ENCODE measurements at places on chromosomes 5 and 9. TPM values are rescaled to one million over a fixed set of nuclear protein-coding genes. Genes with fewer than 3 reads are reported as not detected.

GRCh38 chr5:171189442-171189841, 119.6 kb upstream of the TLX3 start:
- DNase-seq = no peak

DNA sequence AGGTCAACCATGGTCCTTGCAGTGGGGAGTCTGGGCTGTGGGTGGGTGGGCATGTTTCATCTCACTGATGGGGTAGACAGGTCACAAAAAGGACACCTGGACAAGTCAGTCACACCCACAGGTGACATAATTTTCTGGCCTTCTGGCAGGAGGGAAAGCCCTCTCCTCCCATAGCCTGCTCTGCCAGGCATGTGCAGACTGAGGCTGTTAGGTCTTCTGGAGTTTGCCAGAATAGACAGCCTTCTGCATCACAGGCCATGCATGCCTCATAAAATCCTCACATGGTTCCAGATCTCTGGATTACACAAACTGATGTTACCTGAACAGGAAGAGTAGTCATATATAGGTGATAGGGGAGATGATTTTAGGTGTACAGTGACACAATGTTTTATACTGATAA, 49.1 kb downstream of the ARHGAP26 start:
- no peak for DNase-seq

GRCh38 chr5:125487231-125487630, 740.8 kb upstream of the ZNF608 start:
- DNase-seq = no peak

DNA sequence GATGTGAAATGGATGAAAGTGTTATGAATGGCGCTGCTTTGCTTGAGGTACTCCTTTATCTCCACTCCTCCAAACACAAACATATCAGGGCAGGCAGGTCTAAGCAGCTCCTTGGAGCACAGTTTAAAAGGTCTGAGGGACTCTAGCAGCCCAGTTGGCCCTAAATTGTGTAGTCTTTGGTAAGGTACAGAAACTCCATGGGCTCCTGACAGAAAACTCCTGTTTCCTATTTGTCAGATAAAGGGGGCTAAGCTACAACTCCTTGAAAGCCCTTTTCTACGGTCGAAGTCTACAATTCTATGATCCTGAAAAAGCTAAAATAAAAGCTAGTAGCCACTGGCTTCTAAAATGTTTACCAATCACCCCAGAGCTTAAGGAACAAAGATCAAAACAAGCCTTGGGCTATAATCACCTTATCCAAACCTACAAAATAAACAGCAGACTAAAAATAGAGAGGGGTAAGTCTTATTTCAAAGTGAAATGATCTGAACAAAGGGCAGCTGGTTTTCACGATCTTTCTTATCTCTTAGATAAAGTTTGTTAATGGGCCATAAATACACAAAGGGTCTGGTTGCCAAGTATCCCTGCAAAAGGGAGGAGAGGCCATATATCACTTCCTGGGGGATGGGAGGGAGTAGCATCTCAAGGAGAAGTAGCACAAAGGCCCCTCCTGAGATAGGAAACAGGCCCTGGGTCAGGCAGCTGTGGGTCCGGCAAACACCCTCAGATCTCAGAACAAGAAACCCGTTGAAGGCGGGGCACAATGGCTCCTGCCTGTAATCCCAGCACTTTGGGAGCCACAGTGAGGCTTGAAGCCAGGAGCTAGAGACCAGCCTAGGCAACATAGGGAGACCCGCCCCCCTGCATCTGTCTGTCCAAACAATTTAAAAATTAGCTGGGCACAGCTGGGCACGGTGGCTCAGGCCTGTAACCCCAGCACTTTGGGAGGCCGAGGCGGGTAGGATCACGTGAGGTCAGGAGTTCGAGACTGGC, 28.3 kb upstream of the DENND4C start:
- DNase-seq = no peak

DNA sequence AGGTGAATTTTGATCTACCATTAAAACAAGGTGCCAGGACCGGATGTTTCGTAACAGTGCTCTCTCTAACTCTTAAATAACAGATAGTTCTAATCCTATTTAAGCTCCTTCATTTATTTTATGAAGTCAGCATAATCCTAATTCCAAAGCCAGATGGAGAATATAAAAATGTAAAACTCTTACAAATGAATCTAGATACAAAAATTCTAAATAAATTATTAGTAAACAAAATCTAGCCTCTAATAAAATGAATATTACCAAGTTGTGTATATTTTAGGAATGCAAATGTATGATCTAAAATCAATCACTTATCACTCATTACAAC, 32.4 kb upstream of the IL33 start:
- DNase-seq = no peak

GRCh38 chr5:6545036-6545693, 87.7 kb downstream of the NSUN2 start:
- DNase-seq = no peak

GRCh38 chr5:893137-893506, 438 bp downstream of the TRIP13 start:
- DNase-seq = no peak

DNA sequence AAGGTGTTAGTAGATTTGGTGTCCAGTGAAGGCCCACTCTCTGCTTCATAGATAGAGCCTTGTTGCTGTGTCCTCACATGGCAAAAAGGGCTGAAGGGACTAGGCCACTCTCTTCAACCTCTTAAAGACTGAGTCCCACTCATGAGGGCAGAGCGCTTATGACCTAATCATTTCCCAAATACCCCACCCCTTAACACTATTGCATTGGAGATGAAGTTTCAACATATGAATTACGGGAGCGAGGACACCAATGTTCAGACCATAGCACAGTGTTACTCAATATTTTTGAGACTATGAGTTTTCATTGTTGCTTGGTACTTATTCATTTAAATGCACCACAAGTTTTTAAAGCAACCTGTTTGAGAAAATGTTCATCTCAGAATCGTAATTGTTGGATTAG, 8.8 kb upstream of the OTULINL start:
- no peak for DNase-seq

GRCh38 chr5:76718381-76718832, 2.5 kb downstream of the F2R start:
- DNase-seq = peak; percentile 90

DNA sequence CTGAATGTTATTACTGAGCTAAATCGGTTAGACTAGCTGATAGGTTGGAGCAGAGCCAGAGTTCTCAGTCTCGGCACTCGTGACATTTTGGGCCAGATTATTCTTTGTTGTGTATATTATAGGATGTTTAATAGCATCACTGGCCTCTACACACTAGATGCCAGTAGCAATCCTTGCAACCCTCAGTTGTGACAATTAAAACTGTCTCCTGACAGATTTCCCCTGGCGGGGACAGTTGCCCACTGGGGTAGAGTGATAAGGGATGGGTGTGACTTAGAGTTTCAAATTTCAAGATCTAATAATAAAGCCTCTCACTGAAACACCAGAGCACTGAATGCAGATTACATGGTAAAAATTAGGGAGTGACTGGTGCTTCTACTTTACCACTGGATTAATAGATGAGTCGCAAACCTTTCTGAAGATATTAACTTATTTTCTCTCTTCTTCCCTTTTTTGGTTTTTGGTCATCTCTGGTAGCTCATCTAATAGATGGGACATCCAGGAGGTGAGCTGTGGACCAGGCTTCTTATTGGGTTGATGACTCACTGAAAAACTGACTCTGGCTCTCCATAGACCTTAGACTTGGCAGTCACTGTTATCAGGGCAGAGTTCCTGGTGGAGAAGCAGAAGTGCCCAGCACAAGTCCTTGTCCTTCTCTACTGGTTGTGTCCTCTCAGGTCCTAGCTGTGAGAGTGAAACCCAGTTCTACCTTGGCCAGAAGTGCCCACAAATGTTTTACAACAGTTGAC, 150.3 kb downstream of the UNC13B start:
- DNase-seq = no peak

GRCh38 chr9:69090946-69091345, 55.4 kb downstream of the FXN start:
- no peak for DNase-seq

- no peak for DNase-seq
Observed at GRCh38 chr9:33690143-33690933, 105.0 kb upstream of the PRSS3 start.

DNA sequence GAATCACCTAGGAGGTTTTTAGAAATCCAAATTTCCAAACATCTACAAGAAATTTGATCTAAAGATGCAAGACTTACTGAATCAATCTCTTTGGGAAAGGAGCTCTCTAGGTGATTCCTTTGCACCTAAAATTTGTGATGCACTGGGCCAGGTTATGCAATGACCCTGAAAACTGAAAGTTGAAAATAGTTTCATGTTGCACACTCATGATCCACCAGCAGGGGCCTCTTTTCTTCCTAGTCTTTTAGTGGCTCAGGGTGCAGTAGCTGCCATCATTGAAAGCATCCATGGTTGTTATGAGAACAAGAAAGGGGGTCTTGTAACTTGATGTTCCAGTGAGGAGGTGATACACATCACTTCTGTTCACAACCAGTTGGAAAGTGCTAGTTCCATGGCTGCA, 486.8 kb downstream of the PSAT1 start:
- DNase-seq = no peak

GRCh38 chr5:15746833-15747232, 246.9 kb downstream of the FBXL7 start:
- peak; percentile 15 for DNase-seq

DNA sequence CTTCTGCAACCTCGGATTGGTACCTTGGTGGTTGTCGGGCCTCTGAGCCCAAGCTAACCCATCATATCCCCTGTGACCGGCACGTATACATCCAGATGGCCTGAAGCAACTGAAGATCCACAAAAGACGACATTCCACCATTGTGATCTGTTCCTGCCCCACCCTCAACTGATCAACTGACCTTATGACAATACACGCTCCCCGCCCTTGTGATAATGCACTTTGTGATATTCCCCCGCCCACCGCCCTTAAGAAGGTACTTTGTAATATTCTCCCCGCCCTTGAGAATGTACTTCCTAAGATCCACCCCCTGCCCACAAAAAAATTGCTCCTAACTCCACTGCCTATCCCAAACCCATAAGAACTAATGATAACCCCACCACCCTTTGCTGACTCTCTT, 16.5 kb upstream of the TOR1B start:
- no peak for DNase-seq

DNA sequence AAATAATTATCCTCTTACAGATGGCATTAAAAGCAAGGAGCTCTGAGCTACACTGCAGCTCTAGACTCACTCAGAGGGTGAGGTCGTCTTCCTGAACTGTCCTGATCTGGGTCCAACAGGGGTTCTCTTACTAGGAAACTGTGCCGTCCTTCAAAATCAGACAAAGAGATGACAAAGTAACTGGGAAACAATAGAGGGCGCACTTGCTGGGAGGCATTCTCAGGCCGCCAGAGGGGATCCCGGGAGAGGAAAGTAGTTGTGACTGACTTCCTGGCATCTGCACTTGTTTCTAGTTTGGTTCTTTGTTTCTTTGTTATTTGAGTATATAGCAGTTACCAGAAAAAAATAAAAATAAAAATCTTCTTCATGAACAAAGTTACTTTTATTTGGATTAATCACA, 142.9 kb upstream of the MSX2 start:
- DNase-seq = no peak

DNA sequence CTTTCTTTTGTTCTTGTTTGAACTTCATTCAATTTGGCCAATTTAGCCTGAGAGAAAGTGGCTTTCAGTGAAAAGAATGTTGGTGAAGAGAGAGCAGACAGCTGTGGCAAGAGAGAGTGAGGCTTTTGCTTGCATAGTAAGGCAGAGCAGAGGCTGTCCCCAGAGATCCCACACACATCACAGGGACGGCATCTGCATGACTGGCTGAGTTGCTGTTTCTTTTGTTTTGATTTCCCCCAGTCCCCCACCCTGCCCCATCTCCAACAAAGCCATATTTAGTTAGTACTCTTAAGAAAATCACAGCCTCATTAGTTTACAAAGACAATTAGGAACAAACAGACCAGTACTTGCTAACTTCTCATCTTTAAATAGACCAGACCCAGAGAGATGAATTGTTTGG, 363.9 kb upstream of the SEMA6A start:
- DNase-seq = no peak

- peak; percentile 72 for DNase-seq
Observed at GRCh38 chr5:116576053-116576713, 1.6 kb upstream of the SEMA6A start.

DNA sequence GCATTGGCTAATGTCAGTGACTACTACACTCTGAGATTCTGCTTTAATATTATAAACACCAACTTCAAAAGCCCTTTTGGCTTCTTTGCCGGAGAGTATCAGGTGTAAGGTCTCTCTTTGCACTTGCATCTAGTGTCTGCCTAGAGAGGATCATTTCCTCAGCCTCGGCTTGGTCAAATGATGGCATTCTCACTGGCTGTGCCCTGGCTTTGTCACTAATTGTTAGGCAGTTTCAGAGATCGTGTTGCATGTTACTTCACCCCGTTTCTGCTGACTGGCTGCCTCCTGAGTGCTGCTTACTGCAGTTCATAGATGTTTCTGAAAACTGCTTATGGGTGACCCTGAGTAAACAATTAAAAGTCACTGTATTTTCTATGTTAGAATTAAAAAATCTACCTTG, 48.8 kb downstream of the SLC1A3 start:
- no peak for DNase-seq

ORM2 gene
- not detected for total RNA-seq

LCN1 gene
- not detected for total RNA-seq

MLANA gene
- not detected for total RNA-seq

SPATA31E1 gene
- not detected for total RNA-seq

SLC34A3 gene
- total RNA-seq = not detected

ZNF474 gene
- not detected for total RNA-seq

ZNF608 gene
- total RNA-seq = 29.8 TPM

POU5F2 gene
- total RNA-seq = 1.2 TPM

UGT3A2 gene
- total RNA-seq = not detected

EMB gene
- total RNA-seq = not detected

TEK gene
- total RNA-seq = 38.9 TPM

Data from endothelial cell of umbilical vein (primary cell).